Stimulated activated CD8-positive, alpha-beta memory T cell treated with anti-CD3 and anti-CD28 coated beads, Interleukin-15, amount 100 ng/mL, for 48 hours (primary cell): ENCODE measurements at places on chromosomes 2 and 18.

- no peak for DNase-seq
Measured at GRCh38 chr2:238127165-238128060, 11.1 kb upstream of the KLHL30 start.

GRCh38 chr2:144206019-144206418 lies 313.9 kb downstream of the ZEB2 start:
- no peak for DNase-seq

DNA sequence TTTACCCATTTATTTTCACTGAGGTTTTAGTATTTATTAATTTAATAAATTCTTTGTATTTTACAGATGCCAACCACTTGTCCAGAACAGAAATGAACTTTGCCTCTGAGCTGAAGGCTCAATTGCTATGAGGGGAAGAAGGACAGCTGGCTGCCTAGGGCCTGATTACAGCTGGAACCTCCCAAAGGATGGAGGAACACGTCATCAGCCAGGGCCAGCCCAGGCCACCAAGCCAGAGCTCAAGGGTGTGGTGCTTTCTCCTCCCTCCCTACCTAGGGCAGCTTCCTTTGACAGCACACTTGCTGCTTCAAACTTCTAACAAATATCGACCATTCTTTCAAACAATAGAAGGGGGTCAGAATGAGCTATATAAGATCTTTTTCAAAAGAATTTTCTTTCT lies 19.7 kb upstream of the RIOK3 start:
- DNase-seq, result no peak

GRCh38 chr2:181275643-181276070 lies 181.5 kb upstream of the ITGA4 start:
- no peak for DNase-seq

- DNase-seq, result no peak
Measured at GRCh38 chr2:56034258-56034657, 110.7 kb upstream of the EFEMP1 start.

DNA sequence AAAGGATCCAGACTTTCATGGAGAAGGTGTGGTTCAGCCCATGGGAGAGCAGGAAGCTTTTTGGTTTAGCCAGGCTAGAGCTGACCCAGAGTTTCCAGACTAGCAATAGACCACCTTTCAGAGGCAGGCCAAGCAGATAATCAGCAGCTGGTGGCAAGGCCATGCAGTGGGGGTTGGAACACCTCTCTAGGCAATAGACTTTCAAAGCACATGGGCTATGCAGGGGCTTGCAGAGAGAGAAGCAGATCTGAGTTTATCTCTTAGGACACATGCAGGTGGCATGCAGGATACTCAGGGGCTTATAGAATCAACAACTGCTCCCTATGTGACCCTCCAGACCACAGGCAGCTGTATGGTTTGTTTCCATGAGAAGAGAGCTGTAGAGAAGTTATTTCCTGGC lies 9.4 kb downstream of the XIRP2 start:
- no peak for DNase-seq
